ENCODE measurements at places on chromosomes 5 and 9.

- no peak for DNase-seq
Observed at GRCh38 chr5:362189-362588, 40.7 kb downstream of the AHRR start.

DNA sequence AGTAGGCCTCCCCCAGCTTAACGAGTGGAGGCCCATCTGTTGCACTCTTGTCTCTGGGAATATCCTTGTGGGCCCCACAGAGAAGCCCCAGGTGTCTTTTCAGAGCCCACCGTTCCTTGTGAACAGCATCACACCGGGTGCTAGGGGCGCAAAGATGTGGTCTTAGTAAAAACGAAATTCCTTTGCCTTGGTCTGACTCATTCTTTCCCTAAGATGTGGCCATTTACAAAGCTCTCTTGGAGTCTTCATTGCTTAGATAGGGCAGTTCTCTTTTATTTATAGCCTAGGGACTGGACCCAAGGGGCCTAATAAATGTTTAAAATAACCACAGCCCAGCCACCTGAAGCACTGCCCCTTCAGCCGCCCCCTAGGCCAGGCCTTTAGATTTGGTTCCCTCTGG is 52.8 kb upstream of the RPL26L1 start:
- no peak for DNase-seq

DNA sequence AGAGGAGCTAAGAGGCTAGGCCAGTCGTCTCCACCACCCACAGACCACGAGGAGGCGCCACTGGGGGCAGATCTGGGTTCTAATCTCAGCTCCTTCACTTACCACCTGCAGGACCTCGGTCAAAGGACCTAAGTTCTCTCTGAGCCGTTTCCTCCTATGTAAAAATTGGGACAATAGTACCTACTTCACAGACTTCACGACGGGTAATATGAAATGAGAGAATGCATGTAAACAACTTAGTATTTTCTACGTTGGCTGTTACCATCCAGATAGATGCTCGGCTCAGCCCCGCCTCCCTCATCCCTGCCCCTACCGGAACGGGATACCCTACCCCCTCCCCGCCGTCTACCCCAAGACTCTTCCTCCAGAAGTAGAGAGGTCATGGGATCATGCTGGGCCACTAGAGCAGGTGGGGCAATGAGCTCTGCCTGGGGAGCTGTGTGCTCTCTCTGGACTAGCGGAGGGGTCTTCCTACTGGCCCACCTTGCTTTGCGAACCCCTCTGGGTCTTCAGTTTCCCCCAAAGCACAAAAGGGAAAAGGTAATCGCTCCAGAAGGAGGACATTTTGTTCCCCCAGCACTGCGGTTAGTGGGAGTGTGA is 541 bp downstream of the GNPDA1 start:
- DNase-seq, result peak; percentile 47

GRCh38 chr5:140293849-140294100 is 9.1 kb downstream of the PFDN1 start:
- no peak for DNase-seq

DNA sequence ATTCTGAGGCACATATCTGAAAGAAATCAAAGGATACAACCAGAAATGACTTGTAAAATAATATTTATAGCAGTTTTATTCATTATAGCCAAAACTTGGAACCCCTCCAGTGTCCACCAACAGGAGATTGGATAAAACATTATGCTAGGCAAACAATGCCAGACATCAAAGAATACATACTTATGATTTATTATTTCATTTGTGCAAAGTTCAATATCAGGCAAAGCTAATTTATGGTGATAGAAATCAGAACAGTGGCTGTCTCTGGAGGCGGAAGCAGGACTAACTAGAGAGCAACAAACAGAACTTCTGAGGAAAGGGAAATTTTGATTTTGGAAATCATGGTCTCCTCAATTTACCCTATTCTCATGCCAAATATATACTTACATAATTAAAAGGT is 193.1 kb downstream of the ICE1 start:
- DNase-seq, result no peak

- DNase-seq, result no peak
Observed at GRCh38 chr5:138663561-138663960, 88.4 kb upstream of the HSPA9 start.

- no peak for DNase-seq
Observed at GRCh38 chr9:105257809-105258208, 13.4 kb downstream of the SLC44A1 start.

DNA sequence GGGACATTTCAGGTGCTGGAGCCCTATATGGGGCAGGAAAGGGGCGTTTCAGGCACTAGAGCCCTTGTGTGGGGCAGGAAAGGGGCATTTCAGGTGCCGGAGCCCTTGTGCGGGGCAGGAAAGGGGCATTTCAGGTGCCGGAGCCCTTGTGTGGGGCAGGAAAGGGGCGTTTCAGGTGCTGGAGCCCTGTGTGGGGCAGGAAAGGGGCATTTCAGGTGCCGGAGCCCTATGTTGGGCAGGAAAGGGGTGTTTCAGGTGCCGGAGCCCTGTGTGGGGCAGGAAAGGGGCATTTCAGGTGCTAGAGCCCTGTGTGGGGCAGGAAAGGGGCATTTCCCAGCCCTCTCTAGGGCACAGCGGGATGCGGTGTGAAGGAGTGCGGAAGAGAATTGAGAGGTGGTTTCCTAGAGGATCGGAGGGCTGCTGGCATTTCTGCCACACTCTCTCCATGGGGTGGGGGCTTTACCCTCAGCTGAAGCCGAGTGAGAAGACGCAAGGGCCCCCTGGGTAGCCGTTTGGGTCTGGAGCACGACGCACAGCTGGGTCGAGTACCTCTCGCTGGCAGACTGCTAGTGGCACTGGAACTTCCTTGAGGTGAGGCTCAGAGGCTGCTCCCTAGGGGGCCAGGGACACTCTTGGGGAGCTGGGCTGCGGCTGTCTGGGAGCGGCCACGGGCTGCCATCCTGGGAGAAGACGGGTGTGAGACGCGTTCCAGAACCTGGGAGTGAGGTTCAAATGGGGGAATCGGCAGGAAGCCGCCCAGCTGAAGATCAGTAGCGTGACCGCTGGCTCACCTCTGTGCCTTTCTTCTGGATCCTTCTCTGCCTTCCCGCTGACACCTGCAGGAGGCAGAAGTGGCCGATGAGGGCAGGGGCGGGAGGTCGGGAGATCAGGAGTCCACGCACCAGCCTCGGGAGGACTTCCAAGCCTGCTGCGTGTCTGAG is 122.6 kb upstream of the IRX4 start:
- DNase-seq, result no peak

DNA sequence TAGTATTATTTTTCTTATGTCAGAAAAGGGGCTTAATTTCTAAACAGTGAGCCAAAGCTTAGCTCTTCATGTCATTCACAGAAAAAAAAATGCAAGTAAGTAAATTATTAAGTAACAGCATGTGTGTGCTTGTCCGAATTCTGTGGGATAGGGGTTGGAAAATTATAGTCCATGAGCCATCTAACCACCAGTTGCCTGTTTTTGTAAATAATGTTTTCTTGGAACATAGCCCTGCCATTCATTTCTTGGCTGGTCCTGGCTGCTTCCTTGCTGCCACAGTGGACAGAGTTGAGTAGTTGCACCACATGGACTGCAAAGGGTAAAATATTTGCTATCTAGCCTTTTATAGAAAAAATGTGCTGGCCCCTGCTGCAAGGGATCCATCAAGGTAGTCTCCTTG is 513.7 kb upstream of the WWC1 start:
- DNase-seq, result no peak

DNA sequence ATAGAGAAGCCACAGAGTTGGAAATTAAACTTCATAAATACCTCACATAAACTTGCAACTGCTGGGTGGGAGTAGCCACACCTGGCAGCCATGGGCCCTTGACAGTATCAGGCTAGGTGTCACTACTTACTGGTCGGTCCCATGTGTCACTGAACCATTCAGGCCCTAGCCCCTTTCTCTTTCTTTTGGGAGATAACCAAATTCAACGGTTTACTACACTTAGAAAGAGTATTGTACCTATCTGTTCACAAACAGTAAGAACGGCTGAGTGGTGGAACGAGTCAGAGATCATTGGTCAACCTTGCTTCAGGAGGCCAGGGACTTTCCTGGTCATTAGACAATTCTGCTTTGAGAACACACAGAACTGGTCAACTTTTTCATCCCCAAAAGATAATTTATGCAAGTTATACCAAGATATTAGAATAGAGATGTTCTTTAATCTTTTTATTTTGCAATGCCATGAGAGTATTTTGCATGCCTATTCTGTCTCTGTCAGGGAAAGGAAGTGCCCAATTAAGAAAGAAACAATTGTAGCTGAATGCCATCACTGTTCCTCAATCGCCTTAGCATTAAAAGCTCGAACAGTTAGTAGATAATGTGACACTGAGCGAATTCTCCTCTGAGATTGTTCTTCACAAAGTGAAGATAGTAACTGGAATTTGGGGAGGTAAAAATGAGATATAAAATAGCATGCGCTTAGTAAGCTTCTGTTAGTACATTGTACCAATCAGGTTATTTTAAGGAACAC is 50.9 kb downstream of the GOLPH3 start:
- no peak for DNase-seq

GRCh38 chr9:136532799-136533774 is 12.8 kb downstream of the NOTCH1 start:
- peak; percentile 63 for DNase-seq

DNA sequence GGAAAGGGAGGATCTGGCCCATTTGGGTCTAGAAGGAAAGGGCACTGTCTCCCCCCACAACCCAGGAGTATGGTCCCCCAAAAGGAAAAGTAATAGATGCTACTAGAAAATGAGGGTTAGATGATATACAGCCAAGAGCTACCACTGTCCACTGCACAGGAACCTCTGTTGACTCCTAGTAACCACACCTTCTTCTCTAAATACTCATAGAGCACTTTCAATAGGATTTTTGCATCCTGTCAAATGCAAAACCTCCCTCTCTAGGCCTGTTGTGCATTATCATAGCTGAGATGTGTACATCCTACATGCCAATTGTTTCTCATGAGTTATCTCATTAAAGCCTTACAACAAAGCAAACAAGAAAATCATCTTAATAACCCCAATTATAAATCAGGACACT is 66.8 kb downstream of the THBS4 start:
- no peak for DNase-seq

DNA sequence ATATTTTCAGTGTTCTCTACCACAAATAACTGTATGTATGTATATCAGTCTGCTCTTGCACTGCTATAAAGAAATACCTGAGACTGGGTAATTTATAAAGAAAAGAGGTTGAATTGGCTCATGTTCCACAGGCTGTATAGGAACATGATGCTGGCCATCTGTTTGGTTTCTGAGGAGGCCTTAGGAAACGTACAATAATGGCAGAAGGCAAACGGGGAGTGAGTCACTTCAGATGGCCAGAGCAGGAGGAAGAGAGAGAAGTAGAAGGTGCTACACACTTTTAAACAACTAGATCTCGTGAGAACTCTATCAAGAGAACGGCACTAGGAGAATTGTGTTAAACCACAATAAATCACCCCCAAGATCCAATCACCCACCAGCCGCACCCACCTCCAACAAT is 121.7 kb downstream of the ADAMTS6 start:
- DNase-seq, result no peak

DNA sequence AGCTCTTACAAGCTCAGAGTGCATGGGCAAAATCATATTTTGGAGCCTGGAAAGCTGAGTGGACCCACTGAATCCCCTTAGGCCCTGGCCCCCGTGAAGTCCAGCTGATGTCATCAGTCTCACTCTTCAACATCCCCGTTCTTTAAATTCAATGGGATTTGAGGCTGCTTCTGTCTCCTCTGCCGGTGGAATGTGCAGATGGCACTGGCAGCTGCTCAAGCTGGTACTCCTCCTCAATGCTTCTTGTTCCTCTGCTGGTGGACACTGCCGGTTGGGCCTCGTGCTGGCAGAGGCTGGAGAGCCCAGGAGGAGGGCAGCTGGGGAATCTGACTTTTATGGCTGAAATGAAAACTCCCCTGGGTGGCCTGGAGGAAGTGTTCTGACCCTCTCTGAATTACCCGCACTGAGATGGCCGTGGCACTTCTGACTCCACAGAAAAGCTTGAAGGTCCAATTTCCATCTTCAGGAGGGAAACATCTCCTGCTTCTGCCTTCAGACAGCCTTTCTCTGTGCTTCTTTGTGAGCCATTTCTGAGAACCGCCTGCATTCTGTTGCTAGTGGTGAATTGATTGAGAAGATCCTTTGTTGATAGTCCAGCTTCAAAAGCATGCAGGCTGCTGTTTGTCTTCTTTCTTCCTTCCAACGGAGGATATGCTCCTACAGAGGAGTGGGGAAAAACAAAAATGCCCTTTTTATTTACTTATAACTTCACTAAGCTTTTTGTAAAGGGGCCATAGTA is 298.9 kb downstream of the TMEM38B start:
- DNase-seq, result no peak

GRCh38 chr5:143052967-143053682 is 282.9 kb downstream of the ARHGAP26 start:
- DNase-seq, result no peak

GRCh38 chr5:143524338-143524945 is 121.0 kb upstream of the NR3C1 start:
- DNase-seq, result no peak

DNA sequence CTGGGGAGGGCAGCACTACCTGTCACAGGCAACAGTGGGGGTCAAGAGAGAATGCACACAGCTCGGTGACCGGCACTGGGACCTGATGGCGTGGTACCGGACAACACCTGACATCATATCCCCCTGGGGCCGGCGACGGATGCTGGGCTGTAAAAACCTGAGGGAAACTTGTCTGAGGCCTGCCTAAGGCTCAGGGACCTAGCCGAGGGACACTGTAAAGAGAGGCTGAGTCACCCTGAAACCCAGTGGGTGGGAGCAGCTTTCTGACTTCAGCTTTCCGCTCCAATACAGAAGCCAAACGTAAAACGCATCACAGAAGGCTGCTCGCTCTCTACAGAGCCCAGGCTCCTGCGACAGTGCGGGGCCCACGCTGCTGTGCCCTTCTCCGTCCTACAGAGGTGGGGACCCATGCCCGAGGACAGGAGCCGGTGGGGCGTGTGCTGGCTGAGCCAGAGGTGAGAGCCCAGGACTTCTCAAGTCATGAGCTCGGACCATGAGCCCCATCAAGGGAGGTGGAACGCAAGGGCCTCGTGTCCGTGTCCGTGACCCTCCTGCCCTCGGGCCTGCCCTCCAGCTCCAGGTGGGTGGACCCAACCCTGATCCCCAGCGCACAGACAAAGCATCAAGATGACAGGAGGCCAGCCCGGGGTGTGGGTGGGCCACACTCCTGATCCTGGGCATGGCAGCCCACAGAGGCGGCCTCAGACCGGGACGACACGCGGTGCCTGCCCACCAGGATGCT is 5.3 kb downstream of the RALGDS start:
- DNase-seq, result no peak

- no peak for DNase-seq
Observed at GRCh38 chr5:134458234-134459009, 46.7 kb upstream of the CDKN2AIPNL start.

GRCh38 chr9:136147890-136148714 is 29.4 kb upstream of the TMEM250 start:
- DNase-seq, result no peak

GRCh38 chr9:4146293-4146692 is 153.6 kb downstream of the GLIS3 start:
- DNase-seq, result no peak

DNA sequence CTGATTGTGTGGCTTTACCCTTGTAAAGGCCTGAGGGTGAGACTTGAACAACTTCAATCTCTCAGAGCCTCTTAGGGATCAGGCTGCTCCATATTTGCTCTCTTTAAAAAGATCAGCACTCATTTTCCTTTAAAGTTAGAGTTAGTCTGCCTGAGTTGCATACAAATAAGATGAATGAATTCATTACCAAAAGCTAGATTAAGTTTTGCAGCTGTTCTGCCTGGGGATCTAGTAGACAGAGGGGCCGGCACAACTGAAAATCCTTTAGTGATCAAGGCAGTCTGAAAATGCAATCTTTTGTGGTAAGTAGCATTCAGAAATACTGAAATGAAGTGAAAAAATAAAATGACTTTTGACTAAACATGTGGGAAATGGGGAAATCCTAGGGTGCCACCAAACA is 264.0 kb downstream of the MAN2A1 start:
- DNase-seq, result no peak
